GM12864 (cell line): ENCODE measurements at places on chromosomes 3 and 15.

DNA sequence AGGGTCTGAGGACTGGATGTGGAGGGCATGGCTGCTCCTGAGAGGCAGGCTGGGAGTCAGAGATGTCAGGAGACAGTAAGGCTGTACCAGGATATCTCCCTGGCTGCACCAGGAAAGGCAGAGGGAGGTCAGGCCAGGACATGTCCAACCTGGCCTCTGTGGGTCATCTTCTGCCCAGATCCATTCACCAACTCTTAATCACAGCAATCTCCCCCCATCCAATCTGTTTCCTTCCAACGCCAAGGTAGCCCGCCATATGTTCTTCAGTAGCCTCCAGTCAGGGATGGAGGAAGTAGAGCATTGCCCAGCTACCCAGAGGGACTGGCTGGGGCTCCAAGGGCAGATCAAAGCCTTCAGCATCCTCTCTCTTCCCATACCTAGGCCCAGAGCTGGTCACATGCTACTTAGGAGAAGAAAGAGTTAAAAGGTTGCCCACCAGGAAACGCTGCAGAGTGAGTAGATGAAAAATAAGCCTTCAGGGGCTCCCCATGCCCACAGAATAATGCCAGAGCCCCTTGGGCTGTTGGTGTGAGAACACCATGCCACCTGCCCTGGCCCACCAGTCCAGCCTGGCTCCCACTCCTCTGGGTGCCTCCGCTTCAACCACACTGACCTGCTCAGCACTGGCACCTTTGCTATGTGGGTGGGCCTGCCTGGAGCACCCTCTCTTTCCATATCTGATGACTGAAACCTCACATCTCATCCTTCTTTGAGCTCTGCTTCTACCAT, 176.8 kb downstream of the MEGF11 start:
- no peak for DNase-seq

GRCh38 chr3:178593786-178594185, 57.5 kb downstream of the KCNMB2 start:
- DNase-seq: no peak

DNA sequence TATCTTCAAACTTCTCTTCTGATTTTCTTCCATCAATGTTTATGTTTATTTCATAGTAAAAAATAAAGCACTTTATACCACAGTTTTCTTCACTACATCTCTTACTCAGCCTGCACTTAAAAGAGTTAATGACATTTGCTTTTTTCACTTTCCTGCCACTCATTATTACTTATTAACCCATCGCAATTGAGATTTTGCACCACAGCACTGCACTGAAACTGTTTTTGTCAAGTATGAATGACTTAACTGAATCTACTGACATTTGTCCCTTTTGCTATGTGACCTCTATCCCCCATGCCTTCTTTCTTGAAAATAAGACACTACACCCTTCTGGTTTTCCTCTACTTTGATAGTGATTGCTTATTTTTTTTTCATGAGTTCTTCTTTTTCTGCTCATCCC, 739.7 kb upstream of the DPPA4 start:
- DNase-seq: no peak

- DNase-seq: no peak
These were observed 72.1 kb upstream of the TPRG1 start for GRCh38 chr3:189099505-189100290.

DNA sequence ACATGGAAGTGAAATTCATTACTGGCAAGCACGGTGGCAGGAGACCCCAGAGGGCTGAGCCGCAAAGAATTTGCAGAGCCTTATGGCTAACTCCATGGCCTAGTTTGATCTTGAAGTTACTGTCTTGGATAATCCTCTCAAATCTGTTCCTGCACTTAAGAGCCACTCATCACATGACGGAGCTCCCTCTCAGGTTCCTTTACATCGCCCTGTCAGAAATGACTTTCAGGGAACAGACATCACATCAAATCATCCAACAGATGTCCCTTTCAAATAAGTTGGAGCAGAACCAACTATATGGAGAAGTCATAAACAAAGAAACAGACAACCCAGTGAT, 328.8 kb upstream of the THBS1 start:
- no peak for DNase-seq

DNA sequence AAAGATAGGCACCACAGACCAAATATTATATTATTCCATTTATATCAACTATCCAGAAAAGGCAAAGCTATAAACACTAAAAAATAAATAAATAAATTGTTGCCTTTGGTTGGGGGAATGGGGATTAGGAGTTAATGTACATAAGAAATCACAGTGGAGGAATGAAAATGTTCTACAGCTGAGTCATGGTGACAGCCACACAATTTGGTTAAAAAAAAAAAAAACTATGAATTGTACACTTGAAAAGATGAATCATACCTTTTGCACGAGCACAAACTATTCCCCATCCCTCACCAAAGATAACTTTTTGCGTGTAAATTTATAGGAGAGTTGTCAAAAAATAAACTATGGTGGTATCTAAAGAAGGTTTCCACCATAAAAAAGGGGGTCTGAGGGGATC, 103.2 kb downstream of the TBC1D5 start:
- DNase-seq: no peak
